ENCODE measurements at places on chromosomes 1 and 21.

- no peak for DNase-seq
Measured at GRCh38 chr1:189851806-189852367, 625.8 kb downstream of the BRINP3 start.

- DNase-seq = no peak
Measured at GRCh38 chr1:39405358-39405757, 86.1 kb upstream of the BMP8A start.

DNA sequence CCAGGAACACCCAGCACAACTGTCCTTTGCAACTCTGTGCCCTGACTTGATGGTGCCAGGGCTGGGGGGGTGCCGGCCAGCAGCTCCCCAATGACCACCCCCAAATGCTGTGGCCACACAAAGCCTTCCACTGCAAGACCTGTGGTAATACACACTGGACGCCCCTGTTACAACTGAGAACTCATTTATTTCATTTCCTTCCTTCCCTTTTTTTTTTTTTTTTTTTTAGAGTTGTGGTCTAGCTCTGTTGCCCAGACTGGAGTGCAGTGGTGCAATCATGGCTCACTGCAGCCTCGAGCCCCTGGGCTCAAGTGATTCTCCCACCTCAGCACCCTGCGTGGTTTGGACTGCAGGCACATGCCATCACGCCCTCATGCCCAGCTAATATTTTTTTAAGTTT lies 25.2 kb downstream of the TP73 start:
- DNase-seq = peak; percentile 87

DNA sequence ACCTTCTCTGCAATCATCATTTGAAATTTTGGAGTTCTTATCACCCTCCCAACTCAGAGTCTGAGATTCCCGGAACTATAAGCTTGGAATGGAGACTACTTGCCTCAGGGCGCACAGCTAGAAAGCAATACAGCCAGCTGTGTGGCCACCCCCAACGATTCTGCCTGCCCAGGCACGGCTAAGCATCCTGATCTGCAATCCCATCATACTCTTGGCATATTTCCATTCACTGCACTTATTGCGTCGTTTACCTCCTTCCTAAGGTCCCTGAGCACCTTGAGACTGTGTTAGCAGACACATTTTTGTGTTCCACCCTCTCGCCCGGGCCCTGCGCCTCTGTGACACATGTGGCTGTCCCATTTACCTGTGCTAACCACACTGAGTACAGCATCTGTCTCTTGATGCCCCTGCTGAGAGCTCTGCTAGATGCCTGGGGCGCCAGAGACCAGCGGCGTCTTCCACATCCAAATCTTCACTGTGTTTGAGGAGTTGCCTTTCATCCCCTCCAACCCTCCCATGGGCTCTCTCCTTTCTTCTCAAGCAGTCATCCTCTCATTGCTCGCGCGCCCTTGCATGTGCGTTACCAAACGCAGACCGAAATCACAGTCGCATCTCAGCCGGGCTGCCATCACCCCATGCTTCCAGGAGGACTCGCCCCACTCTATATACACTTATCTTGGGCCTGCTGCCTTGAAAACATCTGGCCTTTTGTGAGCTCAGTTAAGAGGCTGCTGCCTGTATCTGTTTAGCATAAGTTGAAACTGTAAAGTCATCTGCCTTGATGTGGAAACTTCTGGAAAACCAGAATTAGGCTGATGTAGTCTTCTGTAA lies 3.5 kb upstream of the CLDN19 start:
- no peak for DNase-seq

GRCh38 chr1:37347104-37347649 lies 127.2 kb upstream of the ZC3H12A start:
- DNase-seq = no peak

- no peak for DNase-seq
Measured at GRCh38 chr1:244186372-244186771, 135.3 kb downstream of the ZBTB18 start.

DNA sequence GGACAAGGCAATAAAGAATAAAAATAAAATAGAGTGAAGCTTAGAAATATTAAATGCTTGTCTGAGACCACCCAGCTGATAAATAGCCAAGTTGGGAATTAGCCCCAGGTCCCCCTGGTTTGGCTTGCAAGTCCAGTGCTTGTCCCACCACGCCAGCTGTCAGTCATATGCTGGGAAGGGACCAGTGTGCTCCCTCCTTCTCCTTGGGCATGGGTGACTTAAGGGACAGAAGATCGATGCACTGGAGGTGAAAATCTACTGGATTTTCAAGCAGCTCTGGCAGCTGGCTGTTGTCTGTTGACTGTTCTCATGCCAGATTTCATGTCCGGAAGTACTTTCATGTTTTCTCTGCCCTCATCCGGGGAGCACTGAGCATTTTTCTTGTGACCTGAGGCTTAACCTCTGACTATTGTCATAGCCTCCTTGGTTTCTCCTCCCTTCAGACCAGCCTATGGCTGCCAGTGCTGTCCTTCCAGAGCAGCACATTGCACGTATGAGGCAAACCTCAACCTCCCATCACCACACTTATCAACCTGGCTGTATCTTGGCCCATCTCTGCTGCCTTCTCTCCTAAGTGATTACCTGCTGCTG lies 12.4 kb downstream of the LMOD1 start:
- no peak for DNase-seq

GRCh38 chr1:1883092-1883873 lies 7.6 kb downstream of the GNB1 start:
- no peak for DNase-seq

GRCh38 chr1:111213412-111213811 lies 13.0 kb upstream of the DENND2D start:
- no peak for DNase-seq

DNA sequence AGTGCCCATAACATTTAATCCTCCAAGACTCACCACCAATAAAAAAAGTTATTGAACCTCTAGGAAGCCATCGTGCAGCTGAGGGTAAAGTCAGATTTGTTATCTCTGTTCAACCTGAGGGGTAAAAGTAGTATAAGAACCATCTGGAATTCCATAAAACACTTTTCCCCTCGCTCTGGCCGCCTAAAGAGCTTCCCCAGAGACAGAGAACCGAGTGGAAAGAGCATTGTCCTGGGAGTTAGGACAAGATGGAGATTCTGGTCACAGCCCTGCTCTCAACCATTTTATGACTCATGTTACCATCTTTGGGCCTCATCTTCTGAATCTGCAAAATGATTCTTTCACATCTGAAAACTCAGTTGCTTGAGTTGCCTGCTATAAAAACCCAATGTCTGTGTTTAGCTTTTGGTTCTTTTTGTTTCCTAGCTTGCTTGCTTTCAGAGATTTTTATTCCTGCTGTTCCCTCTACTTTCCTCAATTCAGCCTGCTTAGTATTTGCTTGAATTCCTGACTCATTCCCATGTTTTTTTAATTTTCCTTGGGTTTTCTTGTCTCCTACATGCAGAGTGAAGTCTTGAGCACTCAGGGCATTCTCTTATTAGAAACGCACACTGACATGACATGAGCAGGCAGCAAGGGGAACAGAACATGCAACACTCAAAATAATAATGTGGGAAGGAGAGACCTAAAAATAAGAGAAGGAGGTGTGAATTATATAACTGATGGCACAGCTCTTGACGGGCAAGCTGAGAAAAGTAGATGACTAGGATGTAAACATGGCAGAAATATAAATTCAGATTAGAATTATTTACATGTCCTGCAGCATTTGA lies 1.7 kb downstream of the EPHX4 start:
- no peak for DNase-seq

GRCh38 chr1:39103328-39104157 lies 77.4 kb downstream of the NDUFS5 start:
- no peak for DNase-seq

GRCh38 chr1:172898866-172899265 lies 151.9 kb downstream of the TNFSF18 start:
- no peak for DNase-seq

- DNase-seq = no peak
Measured at GRCh38 chr1:15153184-15153841, at the start of gene TMEM51. Gene TMEM51, plus strand, starts transcription at chr1:15153747. Its CDS starts 61,341 bp downstream, at chr1:15215088.

DNA sequence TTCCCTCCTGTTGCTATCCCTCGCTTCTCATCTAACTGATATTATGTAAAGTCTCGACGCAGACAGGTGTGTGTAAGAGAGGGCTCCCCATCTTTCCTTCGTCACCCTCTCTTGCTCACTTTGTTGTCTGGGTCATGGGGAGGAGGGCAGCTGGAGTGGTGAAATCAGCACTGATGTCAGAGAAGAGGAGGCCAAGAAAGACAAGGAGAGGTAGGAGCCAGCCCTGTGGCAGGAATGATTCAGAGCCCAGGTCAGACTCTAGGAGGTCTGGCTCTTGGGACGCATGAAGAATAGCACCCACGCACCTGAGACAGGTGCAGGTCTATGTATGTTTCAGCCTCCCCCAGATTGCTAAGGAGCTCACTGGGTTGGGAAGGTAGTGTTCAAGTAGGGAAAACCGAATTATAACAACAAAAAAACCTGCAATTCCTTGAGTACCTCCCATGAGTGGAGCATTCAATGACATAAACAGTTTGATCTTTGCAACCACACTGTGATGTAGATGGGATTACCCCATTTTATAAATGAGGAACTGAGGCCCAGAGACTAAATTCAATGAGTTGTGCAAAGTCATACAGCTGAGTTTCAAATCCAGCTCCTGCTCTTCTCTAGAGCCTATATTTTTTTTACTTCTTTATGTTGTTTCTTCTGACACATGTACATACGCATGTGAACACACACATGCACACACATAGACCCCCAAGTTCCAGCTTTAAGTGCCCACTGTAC lies 10.4 kb downstream of the NUAK2 start:
- peak; percentile 48 for DNase-seq

- DNase-seq = no peak
Measured at GRCh38 chr1:205739348-205740160, 10.4 kb downstream of the NUCKS1 start.

DNA sequence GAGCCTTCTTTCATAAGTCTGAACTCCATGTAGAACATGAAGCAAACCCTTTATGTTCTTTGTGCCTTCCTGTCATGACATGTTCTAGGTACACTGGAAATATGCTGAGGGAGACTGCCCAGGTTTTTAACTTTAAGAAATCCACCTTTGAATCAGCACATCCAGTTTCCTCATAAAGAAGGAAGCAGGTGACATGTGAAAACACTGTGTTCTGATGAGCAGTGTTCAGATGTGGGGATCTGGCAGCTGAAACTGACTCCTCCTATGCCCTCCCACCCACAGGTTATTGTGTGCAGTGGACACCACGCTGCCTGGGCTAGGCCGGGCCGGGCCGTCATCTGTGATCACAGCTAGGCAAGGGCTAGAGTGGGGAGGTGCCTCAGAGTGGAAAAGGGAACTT lies 51.1 kb downstream of the CNN3 start:
- no peak for DNase-seq

GRCh38 chr1:15758953-15759661 lies 512 bp downstream of the FBLIM1 start:
- DNase-seq = no peak

GRCh38 chr1:57254022-57254421 lies 169.8 kb downstream of the DAB1 start:
- no peak for DNase-seq

DNA sequence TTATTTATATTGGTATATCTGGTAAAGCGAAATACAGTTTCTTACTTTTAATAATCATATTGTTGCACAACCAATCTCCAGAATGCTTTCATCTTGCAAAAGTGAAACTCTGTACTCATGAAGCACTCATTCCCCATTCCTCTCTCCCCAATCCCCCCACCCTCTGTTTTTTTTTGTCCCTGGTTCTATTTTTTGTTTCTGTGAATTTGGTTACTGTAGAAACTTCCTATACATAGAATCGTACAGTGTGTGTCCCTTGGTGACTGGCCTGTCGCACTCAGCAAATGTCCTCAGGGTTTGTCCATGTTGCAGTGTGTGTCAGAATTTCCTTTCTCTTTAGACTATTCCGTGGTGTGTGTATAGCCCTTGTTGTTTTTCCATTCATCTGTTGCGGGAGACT lies 7.9 kb upstream of the NLRP3 start:
- DNase-seq = no peak
